ENCODE measurements at places on chromosomes 5 and 9. TPM values are rescaled to one million over a fixed set of nuclear protein-coding genes. Genes with fewer than 3 reads are reported as not detected.

Gene RNF130
- total RNA-seq = 34.2 TPM

Gene IFT74
- 9.3 TPM for total RNA-seq

Gene GDF9
- total RNA-seq = under 0.01 TPM

Gene CDH12
- not detected for total RNA-seq

Gene NOXA1
- total RNA-seq = 0.18 TPM

Gene NEUROG1
- total RNA-seq = not detected

Gene LHX6
- total RNA-seq = 1.3 TPM

Gene ZNF618
- total RNA-seq = 9.7 TPM

Gene PKD2L2
- total RNA-seq = not detected

Gene INSL6
- total RNA-seq = not detected

Gene HMHB1
- not detected for total RNA-seq

Gene SLC36A3
- not detected for total RNA-seq

Gene FBP2
- not detected for total RNA-seq

Gene OR13C8
- not detected for total RNA-seq

Gene SLC9A3
- 0.45 TPM for total RNA-seq

Gene TMEM215
- not detected for total RNA-seq

Gene SLC6A19
- total RNA-seq = not detected
